CD14-positive monocyte (primary cell): ENCODE measurements at places on chromosomes 2 and 18. TPM values are rescaled to one million over a fixed set of nuclear protein-coding genes. Genes with fewer than 3 reads are reported as not detected.

TMEM247 gene
- not detected for polyA plus RNA-seq

DSG3 gene
- not detected in 2 replicates for polyA plus RNA-seq

- no peaks in the 10 kb centered on the region for H3K27me3 ChIP-seq
- H3K4me1 ChIP-seq: no peaks in the 10 kb centered on the region
Measured at GRCh38 chr2:53877556-53877955, 17.8 kb upstream of the GPR75 start.

GRCh38 chr2:122210898-122211856, 455.7 kb downstream of the TSN start:
- DNase-seq: no peak
- no peaks in the 10 kb centered on the region for H3K4me1 ChIP-seq
- H3K36me3 ChIP-seq: no peaks in the 10 kb centered on the region

STAT4 gene
- polyA plus RNA-seq: 0.52 TPM

GRCh38 chr2:71974846-71975245, 172.8 kb downstream of the CYP26B1 start:
- no peaks in the 10 kb centered on the region for H3K4me1 ChIP-seq
- no peaks in the 10 kb centered on the region for H3K27me3 ChIP-seq
- no peak for DNase-seq
- H3K36me3 ChIP-seq: no peaks in the 10 kb centered on the region

TEX44 gene
- polyA plus RNA-seq: not detected

DNA sequence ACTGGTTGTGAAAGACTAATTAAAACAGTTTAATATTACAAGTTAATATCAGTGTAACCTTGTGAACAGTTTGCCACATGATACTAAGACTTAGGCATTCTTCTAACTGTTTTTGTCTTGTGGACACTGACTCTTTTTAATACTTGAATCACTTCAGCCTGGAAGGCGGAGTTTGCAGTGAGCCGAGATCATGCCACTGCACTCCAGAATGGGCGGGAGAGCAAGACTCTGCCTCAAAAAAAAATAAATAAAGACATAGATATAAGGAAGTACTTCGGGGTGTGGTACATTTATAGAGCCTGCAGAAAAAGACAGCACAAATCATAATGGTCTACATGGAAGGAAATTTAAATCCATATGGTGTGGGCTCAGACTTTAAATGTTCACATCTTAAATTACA, 300.4 kb upstream of the NETO1 start:
- H3K27ac ChIP-seq: no peak overlapping the region
- no peaks in the 10 kb centered on the region for H3K4me1 ChIP-seq
- no peaks in the 10 kb centered on the region for H3K27me3 ChIP-seq
- no peak for DNase-seq
- H3K36me3 ChIP-seq: no peaks in the 10 kb centered on the region

NEB gene
- polyA plus RNA-seq: not detected

SP140 gene
- polyA plus RNA-seq: 7.3 and 8.5 TPM in 2 replicates

DNA sequence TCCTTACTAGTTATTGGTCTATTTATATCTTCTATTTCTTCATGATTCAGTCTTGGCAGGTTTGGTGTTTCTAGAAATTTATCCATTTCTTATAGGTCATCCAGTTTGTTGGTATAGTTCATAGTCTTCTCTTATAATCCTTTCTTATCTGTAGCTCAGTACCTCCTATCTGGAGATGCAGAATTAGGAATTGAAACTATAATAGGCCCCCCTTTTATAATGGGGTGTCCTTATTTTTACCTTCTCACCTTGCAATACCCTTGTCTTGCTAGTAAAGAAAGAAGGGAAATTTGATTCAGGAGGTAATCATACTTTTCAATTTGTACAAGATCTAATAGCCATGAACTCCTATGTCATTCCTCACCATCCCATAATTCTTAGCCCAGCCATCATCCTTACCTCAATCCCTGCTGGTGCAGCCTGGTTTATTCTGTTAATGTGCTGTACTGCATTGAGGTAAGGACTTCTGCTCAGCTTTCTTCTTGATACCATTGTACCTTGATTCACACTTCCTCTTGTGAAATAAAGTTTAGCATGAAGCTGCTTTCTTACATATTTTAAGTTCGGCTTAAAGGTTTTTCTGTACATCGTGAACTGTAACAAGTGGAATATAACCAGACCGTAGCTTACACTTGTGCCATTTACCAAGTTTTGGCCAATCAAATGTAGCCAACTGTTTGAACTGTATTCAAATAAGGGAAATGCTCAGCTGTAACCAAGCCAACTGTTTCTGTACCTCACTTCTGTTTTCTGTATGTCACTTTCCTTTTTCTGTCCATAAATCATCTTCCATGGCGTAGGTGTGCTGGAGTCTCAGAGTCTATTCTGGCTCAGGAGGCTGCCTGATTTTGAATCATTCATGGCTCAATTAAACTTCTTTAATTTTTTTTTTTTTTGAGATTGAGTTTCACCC, 40.1 kb upstream of the PTH2R start:
- no peaks in the 10 kb centered on the region for H3K36me3 ChIP-seq
- no peak for DNase-seq
- no peaks in the 10 kb centered on the region for H3K27me3 ChIP-seq
- no peak overlapping the region for H3K27ac ChIP-seq

GRCh38 chr2:239936838-239937581, 88.1 kb downstream of the NDUFA10 start:
- H3K27ac ChIP-seq: peak overlapping the region; percentile 75
- no peaks in the 10 kb centered on the region for H3K27me3 ChIP-seq
- no peaks in the 10 kb centered on the region for H3K36me3 ChIP-seq
- peak; percentile 95 for DNase-seq

GRCh38 chr18:408367-408766, 92.1 kb downstream of the COLEC12 start:
- H3K27me3 ChIP-seq: no peaks in the 10 kb centered on the region
- H3K36me3 ChIP-seq: no peaks in the 10 kb centered on the region
- peaks cover 22% of the 10 kb centered on the region for H3K4me1 ChIP-seq
- DNase-seq: no peak
- H3K4me3 ChIP-seq: no peak overlapping the region

GRCh38 chr2:236677368-236677767, 107.7 kb downstream of the ACKR3 start:
- H3K4me1 ChIP-seq: no peaks in the 10 kb centered on the region
- no peak for DNase-seq
- no peak overlapping the region for H3K4me3 ChIP-seq

GRCh38 chr2:52311862-52312261, 1279.9 kb upstream of the NRXN1 start:
- no peak overlapping the region for H3K27ac ChIP-seq
- no peak for DNase-seq
- H3K36me3 ChIP-seq: no peaks in the 10 kb centered on the region
- H3K4me1 ChIP-seq: no peaks in the 10 kb centered on the region
- no peaks in the 10 kb centered on the region for H3K27me3 ChIP-seq

DNA sequence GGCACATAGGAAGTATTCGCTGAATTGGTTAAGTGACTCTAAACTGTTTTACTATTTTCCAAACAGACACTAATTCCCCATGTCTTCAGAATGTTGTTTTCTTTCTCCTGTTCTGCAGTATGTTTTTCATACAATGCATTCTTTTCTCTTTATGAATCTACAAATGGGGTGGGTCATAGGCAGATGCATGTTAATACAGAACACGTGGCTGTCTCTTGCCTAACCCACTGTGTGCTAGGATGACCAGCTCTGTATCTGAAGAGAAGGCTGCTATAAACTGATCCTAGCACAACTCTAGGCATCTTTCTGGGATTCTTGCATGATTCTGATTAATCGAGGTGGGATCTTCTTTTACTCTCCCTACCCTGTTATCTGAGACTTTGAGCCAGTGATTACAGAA, 826.0 kb downstream of the PLCL1 start:
- no peaks in the 10 kb centered on the region for H3K36me3 ChIP-seq
- no peaks in the 10 kb centered on the region for H3K4me1 ChIP-seq
- H3K4me3 ChIP-seq: no peak overlapping the region
- no peaks in the 10 kb centered on the region for H3K27me3 ChIP-seq
- no peak for DNase-seq
- H3K27ac ChIP-seq: no peak overlapping the region

DNA sequence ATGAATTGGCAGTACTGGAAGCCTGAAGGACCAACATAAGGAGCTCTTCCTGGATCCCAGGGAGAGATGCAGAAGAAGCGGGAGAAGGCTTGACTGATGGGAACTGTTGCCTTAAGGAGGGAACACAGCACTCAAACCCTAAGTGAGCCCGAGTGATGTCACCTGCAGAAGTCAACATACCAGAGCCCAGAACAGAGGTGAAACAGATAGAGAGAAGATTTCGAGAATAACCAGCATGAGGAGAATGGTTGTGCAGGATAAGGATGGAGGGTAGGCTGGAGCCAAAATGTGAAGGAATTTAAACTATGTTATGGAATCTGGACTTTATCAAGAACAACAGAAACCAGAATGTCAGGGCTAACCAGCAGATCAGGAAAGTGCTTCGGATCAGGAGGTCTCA, 463.1 kb upstream of the DDX18 start:
- no peak for DNase-seq
- no peaks in the 10 kb centered on the region for H3K4me1 ChIP-seq

DNA sequence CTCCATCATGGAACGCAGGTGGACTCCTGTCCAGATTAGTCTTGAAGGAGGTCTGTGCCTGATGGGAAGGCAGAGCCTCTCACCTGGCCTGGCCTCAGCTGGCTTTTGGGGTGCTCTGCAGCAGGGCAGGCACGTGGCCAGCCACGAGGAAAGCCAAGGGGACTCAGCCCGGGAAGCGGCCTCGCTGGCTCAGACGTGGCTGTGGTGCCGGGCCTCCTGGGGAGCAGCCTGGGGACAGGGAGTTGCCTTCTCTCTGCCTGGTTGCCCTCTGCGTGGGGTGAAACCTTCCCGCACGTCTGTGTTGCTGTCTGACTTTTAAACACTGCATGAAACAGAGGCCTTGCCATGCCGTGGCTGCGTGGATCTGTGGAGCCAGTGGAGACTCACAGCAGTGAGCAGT, 45.0 kb downstream of the RTP5 start:
- no peaks in the 10 kb centered on the region for H3K36me3 ChIP-seq
- H3K27me3 ChIP-seq: no peaks in the 10 kb centered on the region
- H3K4me3 ChIP-seq: no peak overlapping the region
- no peak overlapping the region for H3K27ac ChIP-seq
- no peak for DNase-seq

DNA sequence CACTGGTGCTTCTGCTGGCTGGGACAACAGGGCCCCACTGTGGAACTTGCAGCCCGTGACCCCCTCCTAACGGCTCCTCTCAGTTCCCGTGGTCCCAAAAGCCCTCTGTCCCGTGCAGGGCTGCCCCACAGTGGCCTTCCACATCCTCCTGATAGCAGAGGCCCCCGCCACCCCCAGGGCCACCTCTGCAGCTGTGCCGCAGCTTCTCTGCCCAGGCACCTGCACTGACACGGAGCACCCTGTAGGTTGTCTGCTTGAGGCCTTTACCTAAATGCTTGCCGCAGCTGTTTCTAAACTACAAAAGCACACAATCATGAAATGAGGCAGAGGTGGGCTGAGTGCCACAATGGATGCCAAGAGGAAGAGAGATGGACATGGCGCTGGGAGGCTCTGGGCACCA, 13.5 kb upstream of the GRHL1 start:
- H3K4me1 ChIP-seq: no peaks in the 10 kb centered on the region
- H3K36me3 ChIP-seq: peaks cover 24% of the 10 kb centered on the region
- DNase-seq: no peak
- no peak overlapping the region for H3K4me3 ChIP-seq
- no peak overlapping the region for H3K27ac ChIP-seq
- H3K27me3 ChIP-seq: no peaks in the 10 kb centered on the region

DNA sequence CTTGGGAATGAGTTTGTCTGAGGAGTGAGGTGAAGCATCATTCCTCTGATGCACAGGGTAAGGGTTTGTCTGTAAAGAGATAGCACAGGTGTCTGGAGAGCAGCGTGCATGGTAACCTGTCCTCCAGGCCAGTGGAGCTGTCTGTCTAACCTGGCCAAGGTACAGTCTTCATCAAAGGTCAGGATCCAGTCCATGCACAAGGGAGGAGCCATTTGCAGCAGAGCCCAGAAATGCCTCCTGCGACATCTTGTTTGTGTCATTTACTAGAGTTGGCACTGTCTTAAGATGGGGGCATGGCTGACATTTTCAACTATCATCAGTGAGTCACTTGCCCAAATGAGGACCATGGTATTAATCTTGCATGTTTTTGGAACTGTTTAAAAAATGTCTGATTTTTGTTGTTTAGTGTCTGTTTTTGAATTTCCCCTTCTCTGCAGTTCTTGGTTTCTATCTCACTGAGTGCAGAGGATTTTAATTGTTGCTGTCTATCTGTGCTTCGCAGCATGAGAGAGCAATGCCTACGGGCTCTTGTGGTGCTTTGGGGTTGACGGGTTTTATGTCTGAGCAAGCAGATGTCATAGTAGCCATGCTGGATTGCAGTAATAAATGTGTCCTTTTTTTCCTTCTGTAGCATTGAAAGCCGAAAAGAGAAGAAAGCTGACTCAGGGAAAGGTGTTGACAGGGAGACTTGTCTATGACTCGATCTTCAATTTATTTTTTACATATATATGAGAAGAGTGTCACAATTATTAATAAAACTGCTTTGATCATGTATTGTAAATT, 91.3 kb downstream of the DPP4 start:
- H3K4me3 ChIP-seq: no peak overlapping the region
- no peak overlapping the region for H3K27ac ChIP-seq
- H3K27me3 ChIP-seq: no peaks in the 10 kb centered on the region
- H3K36me3 ChIP-seq: no peaks in the 10 kb centered on the region

DNA sequence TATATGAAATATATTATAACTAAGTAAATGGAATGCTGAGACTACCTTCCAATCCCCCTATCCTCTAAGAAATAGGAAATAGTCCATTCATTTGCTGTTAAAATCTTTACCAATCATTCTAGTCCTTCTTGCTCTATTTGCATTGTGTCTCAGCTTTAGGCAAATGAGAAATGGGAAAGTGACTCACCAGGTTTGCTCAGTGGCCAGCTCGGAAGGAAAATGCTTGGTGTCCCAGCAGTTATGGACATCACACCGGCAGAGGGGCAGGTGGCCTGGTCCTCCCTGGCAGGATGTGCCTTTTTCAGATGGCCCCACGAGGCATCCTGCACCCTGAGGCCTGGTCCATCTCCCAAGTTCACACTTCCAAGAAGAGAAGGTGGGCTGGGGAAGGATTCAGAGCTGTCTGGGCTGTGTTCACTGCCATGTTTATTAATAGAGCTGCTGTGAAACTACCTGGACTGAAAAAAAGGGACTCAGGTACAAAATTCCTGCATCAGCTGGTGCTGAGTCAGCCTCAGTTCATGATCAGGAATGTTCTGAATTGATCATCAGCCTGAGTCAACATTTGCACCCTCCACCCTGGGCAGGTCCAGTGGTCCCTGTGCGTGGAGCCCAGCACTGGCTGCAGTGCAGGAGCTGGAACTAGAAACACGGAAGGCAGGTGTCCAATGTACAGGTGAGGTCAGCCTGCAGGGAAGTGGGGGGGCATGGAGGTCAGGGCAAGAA, 60.1 kb upstream of the ARL4C start:
- H3K27me3 ChIP-seq: no peaks in the 10 kb centered on the region
- DNase-seq: no peak
- H3K4me1 ChIP-seq: no peaks in the 10 kb centered on the region
- H3K36me3 ChIP-seq: no peaks in the 10 kb centered on the region
